ENCODE measurements at places on chromosomes 12 and 14.

- DNase-seq = no peak
Observed at GRCh38 chr12:81170072-81170471, 92.2 kb downstream of the ACSS3 start.

DNA sequence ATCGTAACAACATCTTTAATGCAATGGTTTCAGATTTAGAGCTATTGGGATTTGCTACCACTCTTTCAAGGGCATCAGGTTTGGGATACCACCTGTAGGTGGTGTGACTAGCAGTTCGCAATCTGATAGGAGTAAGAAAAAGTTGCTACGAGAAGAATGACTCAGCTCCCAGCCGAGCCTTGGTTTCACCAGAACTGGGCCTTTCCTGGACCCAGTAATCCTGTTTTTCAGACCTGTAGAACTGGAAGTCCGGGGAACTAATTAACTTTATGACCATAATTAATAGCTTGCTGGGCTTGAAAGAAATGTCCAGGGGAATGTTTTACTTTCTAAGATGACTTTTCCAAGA, 770 bp downstream of the ABHD4 start:
- peak; percentile 12 for DNase-seq

- DNase-seq = no peak
Observed at GRCh38 chr14:89137526-89138163, 279.4 kb downstream of the FOXN3 start.

- no peak for DNase-seq
Observed at GRCh38 chr12:122318607-122319605, 52.6 kb upstream of the VPS33A start.

GRCh38 chr12:88472775-88473174, 107.5 kb downstream of the KITLG start:
- no peak for DNase-seq

GRCh38 chr12:103848917-103849491, 8.0 kb upstream of the NT5DC3 start:
- DNase-seq = no peak

GRCh38 chr14:55341781-55342180, 69.8 kb downstream of the ATG14 start:
- no peak for DNase-seq

DNA sequence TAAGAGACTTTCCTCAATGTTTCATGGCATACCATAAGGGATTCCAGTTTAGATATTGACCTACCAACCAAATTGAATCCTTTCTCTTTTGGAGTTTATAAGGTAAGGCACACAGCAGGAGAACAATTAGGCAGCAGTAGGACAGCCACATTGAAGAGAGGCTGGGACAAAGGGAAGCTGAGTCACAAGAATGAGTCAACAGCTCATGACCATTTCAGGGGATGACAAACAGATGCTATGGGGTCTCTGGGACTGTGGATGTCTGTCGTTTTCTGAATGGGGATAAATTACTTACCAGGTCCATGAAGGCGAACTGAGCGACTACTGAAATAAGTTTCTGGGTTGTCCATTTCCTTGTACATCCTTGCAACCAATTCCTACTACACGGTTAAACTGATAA, 48.6 kb upstream of the E2F7 start:
- no peak for DNase-seq

DNA sequence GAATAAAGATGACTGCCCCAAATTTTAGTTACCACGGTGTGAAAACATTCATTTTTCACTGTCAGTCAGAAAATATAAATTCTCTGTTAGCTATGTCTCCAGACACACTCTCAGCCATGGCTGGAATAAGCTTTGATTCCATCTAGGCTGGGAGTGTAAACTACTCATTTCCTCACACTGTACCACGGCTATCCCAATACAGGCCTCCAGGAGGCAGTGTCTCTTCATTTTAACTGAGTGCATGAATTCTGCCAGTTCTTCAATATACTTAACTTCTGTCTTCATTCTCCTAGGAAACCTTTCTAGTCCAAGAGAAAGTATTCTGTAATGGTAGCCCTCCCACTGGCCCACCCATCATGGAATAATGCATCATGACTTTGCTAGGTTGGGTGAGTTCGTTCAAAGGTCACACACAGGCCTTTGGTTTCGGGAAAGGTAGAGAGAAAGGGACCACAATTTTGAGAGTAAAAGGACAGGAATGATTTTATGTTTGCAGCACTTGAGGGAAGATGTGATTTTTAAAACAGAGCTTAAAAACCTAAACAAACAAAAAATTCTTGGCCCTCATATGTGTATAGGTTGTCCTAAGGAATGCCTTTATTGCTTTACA, 381.1 kb downstream of the SEC23A start:
- no peak for DNase-seq

DNA sequence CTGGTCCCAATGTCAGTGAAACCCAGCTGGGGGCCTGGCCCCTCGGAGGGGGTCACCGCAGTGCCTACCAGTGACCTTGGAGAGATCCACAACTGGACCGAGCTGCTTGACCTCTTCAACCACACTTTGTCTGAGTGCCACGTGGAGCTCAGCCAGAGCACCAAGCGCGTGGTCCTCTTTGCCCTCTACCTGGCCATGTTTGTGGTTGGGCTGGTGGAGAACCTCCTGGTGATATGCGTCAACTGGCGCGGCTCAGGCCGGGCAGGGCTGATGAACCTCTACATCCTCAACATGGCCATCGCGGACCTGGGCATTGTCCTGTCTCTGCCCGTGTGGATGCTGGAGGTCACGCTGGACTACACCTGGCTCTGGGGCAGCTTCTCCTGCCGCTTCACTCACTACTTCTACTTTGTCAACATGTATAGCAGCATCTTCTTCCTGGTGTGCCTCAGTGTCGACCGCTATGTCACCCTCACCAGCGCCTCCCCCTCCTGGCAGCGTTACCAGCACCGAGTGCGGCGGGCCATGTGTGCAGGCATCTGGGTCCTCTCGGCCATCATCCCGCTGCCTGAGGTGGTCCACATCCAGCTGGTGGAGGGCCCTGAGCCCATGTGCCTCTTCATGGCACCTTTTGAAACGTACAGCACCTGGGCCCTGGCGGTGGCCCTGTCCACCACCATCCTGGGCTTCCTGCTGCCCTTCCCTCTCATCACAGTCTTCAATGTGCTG, 11.0 kb downstream of the ZBTB39 start:
- no peak for DNase-seq

DNA sequence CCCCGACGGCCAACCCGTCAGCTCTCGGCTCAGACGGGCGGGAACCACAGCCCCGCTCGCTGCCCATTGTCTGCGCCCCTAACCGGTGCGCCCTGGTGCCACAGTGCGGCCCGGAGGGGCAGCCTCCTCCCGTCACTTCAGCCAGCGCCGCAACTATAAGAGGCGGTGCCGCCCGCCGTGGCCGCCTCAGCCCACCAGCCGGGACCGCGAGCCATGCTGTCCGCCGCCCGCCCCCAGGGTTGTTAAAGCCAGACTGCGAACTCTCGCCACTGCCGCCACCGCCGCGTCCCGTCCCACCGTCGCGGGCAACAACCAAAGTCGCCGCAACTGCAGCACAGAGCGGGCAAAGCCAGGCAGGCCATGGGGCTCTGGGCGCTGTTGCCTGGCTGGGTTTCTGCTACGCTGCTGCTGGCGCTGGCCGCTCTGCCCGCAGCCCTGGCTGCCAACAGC, at the start of gene WNT1:
Gene WNT1 (plus strand): TSS at position 32 of the 450 bp plus-strand sequence. CDS start 329 bp downstream, at position 361.
- DNase-seq = no peak

GRCh38 chr12:64029013-64029857, 184.7 kb downstream of the SRGAP1 start:
- DNase-seq = no peak

GRCh38 chr14:91220581-91221000, 23.9 kb downstream of the GPR68 start:
- DNase-seq = no peak

GRCh38 chr12:45464699-45465098, 248.8 kb downstream of the ANO6 start:
- DNase-seq = no peak

GRCh38 chr12:98253207-98254037, 262.0 kb upstream of the TMPO start:
- DNase-seq = peak; percentile 71

DNA sequence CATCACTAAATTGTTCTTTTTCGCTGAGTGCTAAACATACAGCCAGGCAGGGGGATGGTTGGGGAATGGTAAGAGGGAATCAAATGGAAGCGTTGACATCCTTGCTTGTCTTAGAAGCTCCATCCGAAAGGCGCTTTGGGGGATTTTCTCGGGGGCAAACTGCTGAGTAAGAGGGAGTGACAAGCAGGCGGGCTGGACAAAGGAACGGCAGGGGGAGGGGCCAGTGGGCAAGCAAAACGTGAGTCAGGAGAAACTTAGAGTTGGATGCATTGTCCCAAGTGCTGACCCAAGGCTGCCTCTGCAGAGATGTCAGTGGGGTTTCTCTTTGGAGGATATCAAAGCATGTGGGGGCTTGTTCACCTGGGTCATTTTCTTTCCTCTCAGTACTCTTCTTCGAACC, 480.5 kb downstream of the VRK1 start:
- no peak for DNase-seq

DNA sequence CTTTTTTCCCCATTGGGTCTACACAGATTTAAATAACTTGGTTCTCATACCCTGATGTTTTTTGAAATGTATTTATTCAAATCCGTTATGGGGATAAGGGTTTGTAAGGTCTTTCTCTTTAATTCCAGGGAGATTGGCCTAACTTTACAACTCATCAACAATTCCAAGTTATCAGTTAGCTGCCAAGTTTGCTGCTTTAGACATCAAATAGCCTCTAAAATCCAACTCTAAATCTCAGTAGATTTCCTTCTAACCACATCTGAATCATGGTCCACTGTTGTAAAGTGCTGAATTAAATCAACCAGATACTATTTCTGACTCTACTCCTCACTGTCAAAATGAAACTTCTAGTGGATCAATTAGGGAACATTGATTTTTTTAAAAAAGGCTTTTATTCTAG, 364.1 kb upstream of the E2F7 start:
- no peak for DNase-seq

DNA sequence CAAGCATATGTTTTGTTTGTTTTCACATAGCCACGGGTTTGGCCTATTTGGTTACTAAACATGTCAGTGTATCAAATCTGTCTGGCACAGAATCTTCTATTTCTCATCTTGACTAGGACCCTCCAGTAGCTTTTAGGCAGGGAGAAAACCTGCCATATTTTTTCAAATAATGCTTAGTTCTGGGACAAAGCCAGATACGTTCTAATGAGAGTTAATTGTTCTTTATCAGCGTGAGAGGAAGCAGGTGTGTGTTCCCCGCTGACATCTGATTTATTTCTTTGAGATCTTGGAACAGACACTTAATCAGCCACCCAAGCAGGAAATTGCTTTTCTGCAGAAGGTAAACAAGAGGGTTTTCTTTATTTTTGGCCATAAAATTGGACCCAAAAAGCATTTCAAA, 54.8 kb downstream of the GOLGA5 start:
- peak; percentile 96 for DNase-seq

DNA sequence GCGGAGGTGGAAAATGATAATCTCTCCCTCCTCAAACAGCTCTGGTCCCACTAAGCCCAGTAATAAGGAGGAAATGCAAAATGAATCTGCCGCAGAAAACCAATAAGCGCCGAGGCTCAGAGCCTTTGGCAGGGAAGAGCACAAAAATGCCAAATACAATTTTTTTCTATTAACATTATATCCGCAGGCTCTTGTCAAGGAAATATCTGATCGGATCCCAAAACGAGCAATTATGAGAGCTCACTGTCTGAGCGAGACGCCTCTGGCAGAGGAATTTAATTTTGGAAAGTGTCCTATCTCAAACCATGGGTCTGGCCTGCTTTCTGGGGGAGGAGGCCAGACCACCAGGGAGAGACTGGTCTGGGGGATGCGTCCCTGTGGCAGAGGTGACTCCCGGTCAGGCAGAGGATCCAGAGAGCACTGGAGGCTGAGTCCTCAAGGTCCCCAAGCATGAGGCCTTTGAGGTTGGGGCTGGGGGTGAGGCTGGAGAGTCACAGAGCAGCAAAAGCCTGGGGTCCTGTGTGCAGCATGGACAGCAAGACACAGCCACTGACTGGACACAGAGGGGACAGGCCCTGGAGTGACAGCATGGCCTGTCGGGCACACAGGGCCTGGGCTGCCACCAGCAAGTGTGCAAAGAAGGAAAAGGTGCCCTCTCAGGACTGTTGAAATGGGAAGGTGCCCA, 342.8 kb upstream of the SFSWAP start:
- DNase-seq = no peak

DNA sequence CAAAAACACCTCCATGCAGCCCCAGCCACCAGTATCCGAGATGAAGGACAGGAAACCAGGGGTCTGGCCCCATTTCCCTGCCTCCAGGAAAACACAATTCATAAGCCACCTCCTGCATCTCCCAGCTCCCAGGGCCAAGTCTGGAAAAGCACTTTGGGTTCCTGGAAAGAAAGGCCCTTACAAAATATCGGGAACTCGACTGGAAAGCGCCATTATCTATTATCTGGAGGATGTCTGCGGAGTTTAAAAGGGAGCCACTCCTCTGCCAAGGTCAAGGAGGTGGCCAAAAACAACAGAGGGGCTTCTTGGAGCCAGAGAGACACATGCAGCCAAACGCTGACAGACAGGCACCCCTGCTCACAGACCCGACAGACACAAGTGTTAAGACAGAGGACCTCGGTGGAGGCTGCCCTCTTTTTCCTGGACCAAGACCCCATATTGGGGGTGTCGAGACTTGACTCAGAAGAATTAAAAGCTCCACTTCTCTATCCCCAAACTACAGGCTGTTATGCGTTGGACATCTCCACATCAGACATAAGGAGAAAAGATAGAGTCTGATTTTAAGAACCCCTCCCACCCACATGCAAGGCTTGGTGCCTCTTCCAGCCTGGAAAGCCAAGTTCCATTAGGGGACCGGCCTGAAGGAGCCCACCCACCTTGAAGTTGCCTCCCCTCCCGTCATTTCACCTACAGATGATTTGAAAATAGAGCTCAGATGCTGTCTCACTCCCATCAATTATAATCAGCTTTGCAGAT, 9.6 kb downstream of the ACTN1 start:
- DNase-seq = no peak

GRCh38 chr12:2691006-2691344, 103.8 kb upstream of the FKBP4 start:
- peak; percentile 76 for DNase-seq

DNA sequence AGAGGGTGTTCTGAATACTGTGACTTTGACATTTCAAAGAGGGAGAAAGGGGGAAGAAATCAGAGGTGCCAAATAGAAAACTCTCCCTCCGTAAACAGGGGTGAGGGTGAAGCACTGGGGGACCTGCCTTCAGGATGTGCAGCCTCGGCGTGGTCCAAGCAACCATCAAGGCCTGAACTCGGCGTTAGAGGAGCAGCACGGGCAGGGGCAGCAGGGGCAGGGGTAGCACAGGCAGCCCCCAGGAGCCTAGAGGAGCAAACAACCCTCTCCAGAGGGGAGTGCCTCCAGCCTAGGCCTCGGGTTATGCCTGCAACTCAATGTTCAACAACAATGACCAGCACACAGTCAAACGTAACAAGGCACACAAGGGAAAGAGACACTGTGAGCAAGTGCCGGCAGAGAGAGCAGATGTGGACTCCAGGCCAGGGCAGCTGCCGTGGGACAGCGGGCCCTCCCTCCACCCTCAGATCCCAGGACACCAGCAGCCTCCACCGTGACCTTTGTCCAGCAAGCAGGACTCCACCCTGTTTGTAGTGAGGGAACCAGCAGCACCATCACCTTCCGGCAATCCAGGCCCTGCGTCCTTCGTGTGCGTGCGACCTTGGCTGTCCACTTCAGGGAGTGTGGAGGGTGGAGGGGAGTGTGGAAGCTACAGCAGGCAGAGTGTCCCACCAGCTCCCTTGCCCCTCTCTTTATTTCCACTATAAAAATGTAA, 18.0 kb downstream of the GALNT9 start:
- DNase-seq = no peak

- DNase-seq = no peak
Observed at GRCh38 chr12:67735868-67736267, 87.3 kb downstream of the DYRK2 start.

- DNase-seq = no peak
Observed at GRCh38 chr14:75371297-75371696, 56.5 kb upstream of the JDP2 start.
